ENCODE measurements at places on chromosomes 5 and 9.

- DNase-seq, result no peak
These were observed 214.8 kb downstream of the ISL1 start for GRCh38 chr5:51598026-51598425.

GRCh38 chr9:94808926-94809700 lies 82.6 kb downstream of the AOPEP start:
- no peak for DNase-seq

DNA sequence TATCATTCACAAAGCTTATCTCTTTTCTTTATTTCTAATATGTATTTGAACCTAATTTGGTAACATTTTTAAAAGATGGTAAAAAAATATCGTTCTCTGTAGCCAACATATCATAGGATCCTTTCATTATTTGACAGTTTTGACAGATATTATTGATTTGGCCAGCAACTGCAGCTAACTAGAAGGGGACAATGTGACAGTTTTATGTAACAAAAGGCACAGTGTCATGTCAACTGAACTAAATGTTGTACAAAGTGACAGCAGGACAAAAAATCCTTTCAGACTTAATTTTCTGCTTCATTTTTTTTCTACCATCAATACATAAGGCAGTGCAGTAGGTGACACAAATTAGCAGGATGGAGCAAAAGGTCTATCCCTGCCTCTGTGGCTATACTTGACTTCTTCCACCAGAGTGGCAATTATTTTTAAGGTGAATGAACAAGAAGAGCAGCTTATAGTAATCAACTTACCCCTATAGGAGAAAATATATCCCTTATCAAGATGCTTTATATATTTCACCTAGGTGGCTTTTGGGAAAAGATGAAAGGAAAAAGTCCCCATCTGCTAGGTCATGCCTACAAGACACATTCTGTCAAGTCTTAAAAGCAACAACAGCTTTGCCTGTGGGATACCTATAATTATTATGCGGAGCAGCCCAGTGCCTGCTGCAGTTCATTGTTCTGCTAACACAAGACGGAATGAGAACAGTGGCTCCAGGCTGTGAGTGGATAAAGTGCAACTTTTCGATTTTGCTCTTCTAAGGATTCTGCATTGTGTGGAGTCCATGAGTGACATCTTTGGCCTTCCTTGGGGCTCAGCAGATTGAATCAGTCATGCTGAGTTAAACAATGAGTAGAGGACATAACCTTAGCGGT lies 694.9 kb downstream of the ISL1 start:
- DNase-seq, result no peak

GRCh38 chr5:151173711-151174611 lies 16.4 kb upstream of the ANXA6 start:
- DNase-seq, result no peak

DNA sequence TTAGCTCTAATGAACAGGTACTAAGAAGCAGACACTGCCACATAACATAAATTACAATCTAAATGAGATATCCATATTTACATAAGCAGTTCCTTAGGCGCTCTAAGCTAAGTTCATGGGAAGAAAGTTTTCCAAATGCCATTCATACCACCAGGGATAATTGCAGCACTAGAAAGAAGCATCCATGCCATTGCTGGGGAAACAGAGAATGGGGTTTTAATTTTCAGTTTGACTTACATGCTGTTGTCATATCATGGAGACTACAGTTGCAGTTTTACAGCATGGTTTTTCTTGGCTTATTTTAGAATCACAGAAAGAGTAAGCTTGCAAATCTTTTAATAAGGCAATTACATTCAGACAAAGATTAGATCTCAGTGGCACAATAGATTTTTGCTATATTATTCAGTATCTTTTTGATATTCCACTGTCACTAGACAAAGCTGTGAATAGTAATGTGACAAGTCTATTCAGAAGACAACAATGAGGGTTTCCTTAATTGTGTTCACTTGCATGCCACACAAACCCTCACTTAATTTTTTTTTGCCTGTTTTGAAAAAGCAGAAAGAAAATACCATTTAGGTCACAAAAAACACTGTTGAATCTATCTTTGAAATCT lies 108.4 kb upstream of the ELAVL2 start:
- DNase-seq, result no peak

- no peak for DNase-seq
These were observed 18.9 kb upstream of the CLINT1 start for GRCh38 chr5:157877821-157878220.

- no peak for DNase-seq
These were observed 247.5 kb upstream of the DAPK1 start for GRCh38 chr9:87250205-87250604.

All from stimulated activated CD4-positive, alpha-beta T cell treated with anti-CD3 and anti-CD28 coated beads, TNF-alpha, amount 100 ng/mL, for 1 hour (primary cell).